ENCODE measurements at places on chromosomes 12 and 14.

DNA sequence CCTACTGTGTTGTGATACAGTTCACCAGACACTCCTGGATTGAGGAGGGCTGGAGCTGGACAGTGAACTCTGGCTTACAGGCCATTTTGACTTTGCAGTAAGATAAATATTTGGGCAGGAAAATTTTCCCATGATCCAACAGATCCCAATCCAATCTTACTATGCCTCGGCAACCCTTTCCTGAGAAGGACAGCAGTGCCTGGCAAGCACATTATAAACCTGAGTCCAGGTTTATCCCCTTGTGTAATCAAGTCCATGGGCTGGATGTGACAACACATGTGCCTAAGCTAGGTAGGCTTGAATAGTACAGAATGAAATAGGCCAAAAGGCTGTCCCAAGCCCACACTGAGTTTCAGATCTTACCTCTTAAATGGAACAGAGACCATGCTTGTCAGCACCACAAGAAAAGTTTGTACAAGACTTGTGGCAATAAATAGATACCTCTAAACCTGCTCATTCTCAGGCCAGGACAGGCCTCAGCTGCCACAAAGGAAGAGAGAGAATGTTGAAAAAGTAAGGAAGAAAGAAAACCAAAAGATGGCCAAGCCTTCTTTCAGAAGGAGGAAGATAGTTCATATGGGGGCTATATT is 34.9 kb downstream of the CREBL2 start:
- DNase-seq = no peak

DNA sequence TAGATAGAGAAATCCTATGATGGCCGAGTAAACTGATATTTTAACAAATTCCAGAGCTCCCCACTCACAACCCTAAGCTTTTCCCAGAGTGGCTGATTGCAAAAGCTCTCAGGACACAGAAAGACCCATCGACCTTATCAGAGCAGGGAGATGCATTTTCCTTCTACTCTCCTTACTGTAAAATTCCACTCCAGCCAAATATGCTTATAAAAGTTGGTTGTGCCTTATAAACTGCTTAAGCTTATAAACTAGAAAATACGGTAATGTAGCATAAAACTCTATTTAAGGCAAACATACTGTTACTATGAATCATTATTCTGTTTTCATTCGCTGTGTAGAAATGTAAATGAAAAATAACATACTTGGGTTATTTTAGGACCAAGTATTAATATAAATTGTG is 41.6 kb upstream of the TRHDE start:
- DNase-seq = no peak

DNA sequence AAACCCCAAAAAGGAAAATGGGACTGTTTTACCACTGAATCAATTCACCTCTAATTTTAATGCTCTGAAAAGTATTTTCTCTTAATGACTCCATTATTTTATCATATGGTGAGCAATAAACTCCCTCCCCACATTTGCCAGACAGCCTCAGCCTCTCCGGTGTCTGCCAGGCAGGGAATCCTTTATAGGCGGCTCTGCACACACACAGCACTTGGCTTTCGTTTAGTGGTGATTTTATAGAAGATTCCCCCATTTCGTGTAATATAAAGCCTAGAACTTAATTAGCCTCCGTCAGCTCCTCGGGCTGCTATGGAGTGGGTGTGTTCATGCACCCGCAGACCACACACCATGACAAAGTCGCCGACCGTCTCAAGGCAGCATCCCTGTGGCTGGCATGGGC is 10.1 kb upstream of the C14orf180 start:
- no peak for DNase-seq

- DNase-seq = no peak
These were observed 38.0 kb downstream of the METAP2 start for GRCh38 chr12:95511977-95512376.

GRCh38 chr14:104874571-104875411 is 9.7 kb downstream of the CEP170B start:
- no peak for DNase-seq
